Skin of body (tissue), 3 donors: ENCODE measurements at places on chromosomes 4 and X.
A peak's percentile ranks its signal among the peaks of the same experiment; 100 is the strongest.

GRCh38 chrX:152899111-152899873 is 1.4 kb downstream of the ZNF185 start:
- DNase-seq, result no peak

- DNase-seq, result no peak
Observed at GRCh38 chr4:157072002-157072401, 3.9 kb upstream of the GLRB start.

DNA sequence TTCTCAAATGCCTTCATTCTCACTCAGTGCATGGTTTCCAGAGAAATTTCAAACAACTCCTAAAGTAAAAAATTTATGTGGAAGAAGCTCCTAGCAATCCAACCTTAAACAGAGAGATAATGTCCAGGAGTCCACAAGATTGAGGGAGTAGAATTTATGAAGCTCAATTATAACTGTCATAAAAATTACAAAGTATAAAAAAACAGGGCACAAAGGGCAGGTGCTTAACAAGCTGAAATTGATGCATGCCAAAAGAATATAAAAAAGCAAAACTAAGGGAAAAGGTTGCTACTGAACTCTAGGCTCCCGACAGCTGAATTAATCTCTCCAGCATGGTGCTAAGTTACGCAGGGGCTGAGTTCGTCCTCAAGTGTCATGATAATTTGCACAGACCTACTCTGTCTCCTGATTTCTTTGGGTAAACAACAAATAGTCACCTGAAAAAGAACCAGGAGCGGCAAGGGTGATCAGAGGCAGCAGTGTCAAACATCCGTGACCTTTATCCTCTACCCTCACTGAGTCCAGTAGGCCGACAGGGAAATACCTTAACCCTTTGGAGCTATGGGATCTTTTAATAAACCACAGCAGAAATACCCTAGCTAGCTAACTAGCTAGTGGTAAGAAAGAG is 47.2 kb upstream of the RELL1 start:
- no peak for DNase-seq

DNA sequence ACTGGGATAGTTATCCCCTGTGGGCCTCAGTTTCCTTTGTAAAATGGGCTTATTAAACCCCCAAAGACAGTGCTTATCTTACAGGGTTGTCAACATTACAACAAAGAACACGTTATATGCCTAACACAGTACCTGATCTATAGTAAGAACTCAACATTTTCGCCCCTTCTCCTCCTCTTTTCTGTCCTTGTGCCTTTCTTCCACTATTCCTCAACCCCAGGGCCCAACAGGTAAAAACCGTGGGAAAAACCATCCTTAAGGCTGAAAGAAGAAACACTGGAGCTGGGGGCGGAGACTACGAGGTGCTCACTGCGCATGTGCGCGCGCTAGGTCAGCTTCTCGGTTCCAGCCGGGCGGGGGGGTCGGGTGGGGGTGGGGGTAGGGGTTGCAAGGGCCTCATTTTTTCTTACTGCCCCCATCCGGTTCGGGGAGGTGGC is 426 bp upstream of the XIAP start:
- DNase-seq, result peak; percentile 75

- no peak for DNase-seq
Observed at GRCh38 chr4:149398993-149399392, 416.6 kb downstream of the IQCM start.

GRCh38 chr4:120291541-120291940 is 224.9 kb upstream of the MAD2L1 start:
- DNase-seq, result no peak

DNA sequence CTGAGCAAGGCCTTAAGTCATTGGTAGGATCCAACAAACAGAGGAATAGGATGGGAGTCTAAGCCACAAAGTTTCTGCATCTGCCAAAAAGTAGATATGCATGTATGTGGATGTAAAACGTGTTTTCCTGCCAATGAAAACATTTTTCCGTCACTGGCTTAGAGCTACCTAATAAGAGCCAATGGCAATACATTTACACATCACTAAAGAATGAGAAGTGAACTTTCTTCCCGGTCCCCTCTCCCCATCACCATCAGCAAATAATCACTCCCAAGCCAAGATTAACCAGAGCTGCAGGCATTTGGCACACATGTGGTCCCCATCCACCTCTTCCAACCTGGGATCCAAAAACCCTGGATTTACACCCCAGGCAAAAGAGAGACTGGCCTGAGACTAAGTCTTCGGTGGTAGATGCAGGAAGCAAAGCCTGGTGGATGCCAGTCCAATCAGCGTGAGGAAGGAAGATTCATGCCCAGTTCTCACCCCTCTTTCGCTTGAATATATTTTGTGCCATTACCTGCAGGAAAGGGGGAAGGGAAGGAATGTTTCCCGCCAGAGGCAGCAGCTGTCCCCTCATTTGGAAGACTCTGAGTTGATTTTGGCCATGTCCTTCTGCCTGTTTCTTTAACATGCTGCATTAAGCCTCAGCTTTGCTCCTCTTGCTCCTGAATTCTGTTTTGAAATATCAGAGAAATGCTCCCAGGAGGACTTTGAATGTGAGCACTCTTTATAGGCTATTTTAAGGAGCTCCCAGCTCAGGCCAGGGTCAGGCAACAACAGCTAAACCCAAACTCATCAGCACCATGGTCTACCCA is 131.4 kb downstream of the CHIC2 start:
- peak; percentile 70 for DNase-seq

- no peak for DNase-seq
Observed at GRCh38 chr4:105145903-105146275, 787 bp upstream of the TET2 start.

DNA sequence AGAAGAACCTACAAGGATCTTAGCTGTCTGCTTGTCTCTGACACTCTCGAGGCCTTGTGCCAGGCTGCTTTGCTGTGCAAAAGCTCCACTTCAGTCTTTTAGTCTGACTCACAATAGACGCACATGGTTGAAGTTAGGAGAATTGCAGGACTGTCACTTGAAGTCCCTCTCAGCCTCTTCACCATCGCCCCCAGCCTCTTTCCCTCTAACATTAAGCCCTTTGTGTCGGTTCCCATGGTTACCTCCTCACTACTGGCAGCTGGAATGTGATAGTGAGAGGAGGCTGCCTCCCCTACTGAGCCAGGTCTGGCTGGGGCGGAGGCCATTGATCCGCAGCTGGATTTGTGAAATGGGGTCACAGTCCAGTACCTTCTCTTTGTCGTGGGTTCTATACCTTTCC is 201.8 kb downstream of the SOWAHB start:
- DNase-seq, result peak; percentile 61

- DNase-seq, result no peak
Observed at GRCh38 chr4:6019316-6020263, 1.4 kb upstream of the C4orf50 start.
